Astrocyte of the hippocampus (primary cell): ENCODE measurements at places on chromosomes 2 and 18.

DNA sequence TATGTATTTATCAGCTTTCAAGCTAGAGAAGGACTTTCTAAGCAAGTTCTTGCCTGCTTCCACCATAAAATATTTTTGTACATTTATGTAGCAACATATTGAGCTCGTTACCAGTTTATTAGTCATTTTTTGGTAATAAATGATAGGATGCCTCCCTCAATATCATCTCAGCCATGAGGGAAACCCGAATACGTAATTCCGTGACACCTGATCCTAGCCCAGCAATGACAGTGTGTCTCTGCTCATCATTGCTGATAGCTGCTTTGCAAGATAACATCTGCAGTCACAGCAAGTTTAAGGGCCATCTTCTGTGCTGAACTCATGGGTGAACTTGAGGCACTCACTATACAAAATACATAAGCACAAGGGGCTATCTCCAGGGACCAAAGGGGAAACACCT, 62.2 kb downstream of the COL6A3 start:
- no peak for DNase-seq

- no peak for DNase-seq
Observed at GRCh38 chr2:187702157-187702556, 147.9 kb upstream of the TFPI start.

DNA sequence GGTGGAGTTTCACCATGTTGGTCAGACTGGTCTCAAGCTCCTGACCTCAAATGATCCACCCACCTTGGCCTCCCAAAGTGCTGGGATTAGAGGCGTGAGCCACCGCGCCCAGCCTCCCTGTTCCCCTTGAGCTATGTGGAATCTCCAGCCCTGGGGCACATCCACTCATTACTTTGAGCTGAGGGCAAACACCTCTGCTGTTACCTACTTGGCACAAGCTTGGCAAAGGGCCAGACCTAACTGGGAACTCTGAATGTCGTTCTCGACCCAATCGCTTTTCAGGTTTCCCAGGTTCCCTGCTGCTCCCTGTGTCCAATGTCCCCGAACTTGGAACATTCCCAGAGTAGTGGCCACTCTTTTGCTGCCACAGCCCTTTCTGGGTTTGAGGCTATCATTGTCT, 40.6 kb downstream of the CHST10 start:
- no peak for DNase-seq

DNA sequence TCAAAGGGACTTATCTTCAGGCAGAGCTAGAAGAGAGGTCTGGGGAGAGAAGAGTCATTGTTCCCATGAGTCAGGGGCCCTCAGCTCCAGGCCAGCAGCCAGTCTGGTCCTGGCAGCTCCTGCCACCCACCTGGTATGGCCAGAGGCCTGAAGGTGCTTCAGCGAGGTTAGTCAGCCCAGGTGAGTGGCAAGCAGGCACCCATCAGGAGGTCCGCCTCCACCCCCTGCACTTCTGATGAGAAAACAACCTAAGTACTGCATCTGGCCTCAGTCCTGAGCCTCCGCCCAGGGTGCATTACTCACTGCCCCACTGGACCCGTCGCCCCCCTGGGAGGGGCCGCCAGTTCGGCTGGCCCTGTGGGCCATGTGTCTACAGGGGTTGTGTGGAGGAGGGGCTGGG, 130.2 kb downstream of the INHBB start:
- DNase-seq, result no peak

DNA sequence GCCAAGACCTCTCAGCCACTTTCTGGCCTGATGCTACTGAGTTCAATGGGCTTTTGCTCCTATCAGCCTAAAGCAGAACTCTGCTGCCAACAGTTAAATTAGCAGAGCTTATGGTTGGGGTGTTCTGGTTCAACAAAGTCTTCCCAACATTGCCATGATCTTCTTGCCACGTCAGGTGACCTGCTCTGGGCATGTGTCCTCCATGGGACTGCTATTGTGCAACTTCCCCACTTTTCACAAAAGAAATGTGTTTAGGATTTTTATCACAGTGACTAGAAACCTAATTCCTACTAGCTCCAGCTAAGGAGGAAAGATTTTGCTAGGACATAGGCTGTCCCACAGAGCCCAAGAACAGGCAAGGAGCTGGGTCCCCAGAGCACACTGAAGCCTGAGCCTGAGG, 56.4 kb downstream of the ALK start:
- DNase-seq, result no peak

GRCh38 chr2:8661736-8662135, 20.1 kb upstream of the ID2 start:
- DNase-seq, result no peak

- DNase-seq, result peak; percentile 52
Observed at GRCh38 chr2:191311627-191312026, 66.4 kb downstream of the MYO1B start.

- DNase-seq, result peak; percentile 48
Observed at GRCh38 chr2:210199186-210199765, 26.0 kb downstream of the ACADL start.

DNA sequence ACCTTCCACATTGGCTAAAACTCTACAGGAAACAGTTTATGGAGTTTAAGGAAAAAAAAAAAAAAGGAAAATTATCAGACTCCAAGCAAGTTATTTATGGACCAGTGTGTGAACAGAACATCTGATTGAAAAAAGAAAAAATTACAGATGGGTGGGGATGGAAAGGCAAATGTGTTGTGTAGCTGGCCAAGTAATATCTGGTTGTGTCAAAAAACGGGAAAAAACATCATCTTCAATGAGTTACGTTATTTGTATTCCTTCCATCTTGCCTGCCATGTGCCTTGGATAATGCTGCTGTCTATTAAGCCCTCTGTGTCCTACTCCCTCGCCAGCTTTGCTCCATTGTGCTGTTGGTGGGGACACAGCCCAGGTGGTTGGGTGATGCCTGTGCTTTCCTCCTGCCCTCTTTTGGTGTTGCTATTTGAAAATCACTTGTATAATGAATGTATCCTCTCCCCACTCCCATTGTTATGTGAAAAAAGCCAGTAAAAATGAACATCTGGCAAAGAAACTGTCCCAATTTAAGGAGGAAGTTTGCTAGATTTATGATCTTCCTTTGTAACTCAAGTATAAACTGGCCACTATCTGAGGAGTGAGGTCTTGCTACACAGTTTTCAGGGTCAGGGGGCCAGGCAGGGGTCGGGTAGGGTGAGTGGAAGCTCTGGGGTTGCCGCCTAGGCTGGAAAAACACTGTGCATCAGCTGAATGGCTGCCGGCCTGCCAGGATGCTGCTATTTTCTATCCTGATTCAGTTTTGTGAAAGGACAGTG, 155.9 kb downstream of the FMNL2 start:
- DNase-seq, result no peak

DNA sequence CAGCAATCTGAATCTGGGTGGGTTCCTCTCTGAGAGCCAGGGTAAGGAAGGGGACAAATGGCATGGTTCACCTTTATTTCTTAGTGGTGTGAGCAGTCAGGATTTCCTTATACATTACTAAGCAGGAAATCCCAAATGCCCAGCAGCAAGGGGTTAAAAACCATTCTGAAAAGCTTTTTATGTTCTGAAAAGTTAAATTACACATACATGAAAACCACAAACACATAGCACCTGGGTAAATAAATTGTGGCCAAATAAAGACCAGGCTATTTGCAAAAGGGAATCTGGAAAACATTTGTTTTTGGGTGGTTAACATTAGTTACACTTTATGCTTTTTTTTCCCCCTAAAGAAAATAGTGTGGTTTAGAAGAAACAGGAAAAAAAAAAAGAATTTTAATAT, 156.1 kb downstream of the AGPS start:
- DNase-seq, result no peak

GRCh38 chr2:45754131-45755010, 102.9 kb downstream of the PRKCE start:
- no peak for DNase-seq

GRCh38 chr2:218312267-218312756, 20.0 kb upstream of the TMBIM1 start:
- DNase-seq, result no peak
